Omental fat pad (tissue), 4 donors: ENCODE measurements at places on chromosomes 3 and 15.

GRCh38 chr15:41022487-41023090 is 69.3 kb downstream of the CHAC1 start:
- no peak for DNase-seq

- no peak for DNase-seq
Observed at GRCh38 chr3:72426618-72427397, 421.4 kb downstream of the SHQ1 start.

GRCh38 chr15:67564021-67564967 is 21.8 kb downstream of the MAP2K5 start:
- no peak for DNase-seq

GRCh38 chr3:106822204-106822603 is 555.0 kb upstream of the CCDC54 start:
- no peak for DNase-seq

DNA sequence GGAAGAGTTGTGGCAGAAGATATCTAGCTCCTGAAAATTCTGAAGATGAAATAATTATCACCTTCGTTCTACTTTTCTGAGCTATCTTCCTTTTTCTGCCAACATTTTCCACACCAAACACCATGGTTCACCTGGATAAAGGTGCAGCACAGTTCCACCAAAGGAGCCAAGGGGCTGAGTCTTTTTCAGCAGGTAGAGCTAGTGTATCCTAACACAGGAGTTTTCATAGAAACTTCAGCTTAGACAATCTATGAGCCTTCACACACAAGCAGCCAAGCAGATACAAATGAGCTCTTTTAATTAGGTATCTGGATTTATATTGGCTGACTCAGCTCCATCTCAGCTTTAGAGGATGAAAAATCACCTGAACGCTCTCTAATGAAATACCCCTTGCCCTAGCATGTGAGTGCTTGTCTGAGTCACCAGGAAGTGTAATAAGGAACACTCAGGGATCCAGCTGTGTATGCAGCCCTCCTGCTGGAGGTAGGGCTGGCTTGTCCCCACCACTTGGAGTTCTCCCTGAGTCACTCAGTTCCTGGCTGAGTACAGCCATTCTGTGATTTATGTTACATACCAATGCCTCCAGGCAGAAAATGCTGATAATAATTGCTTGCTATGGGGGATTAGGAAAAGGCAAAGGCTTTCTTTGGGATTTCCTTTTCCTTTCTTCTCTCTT is 385.7 kb downstream of the LSAMP start:
- DNase-seq = no peak

DNA sequence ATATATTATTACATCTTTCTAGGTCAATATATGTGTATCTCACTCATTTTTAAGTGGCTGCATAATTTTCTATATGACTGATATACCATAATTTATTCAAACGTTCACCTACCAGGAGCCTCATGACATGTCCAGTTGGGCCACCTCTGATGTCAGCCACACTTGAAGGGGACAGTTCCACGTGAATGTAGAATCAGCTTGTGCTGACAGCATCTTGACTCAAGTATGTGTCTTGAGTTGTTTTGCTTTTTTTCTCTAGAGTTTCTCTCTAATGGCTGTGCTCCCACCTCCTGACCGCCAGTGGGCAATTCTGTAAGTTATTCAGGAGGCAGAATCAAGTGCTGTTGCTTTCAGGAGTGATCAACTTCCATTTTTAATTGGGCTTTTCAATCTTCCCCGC is 237.9 kb downstream of the NFKBIZ start:
- no peak for DNase-seq

DNA sequence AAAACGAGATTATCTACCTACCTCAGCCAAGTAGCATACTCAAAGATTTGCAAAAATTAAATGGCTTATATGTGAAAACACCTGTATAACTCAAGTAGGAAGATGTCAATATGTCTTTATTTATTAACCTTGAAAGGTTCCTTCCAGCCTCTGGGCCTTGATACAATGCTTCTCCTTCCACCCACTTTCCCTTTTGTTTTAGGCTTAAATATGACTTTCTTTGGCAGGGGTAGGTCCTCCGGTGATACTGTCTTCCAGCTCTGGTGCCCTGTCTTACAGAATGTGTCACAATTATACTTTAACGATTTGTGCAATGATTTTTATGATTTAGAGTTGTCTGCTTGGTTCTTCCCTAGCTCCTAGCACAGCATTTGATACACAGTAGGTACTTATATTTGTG is 4.1 kb downstream of the LINS1 start:
- DNase-seq = no peak

GRCh38 chr3:72776-73175 is 123.8 kb upstream of the CHL1 start:
- DNase-seq = no peak

DNA sequence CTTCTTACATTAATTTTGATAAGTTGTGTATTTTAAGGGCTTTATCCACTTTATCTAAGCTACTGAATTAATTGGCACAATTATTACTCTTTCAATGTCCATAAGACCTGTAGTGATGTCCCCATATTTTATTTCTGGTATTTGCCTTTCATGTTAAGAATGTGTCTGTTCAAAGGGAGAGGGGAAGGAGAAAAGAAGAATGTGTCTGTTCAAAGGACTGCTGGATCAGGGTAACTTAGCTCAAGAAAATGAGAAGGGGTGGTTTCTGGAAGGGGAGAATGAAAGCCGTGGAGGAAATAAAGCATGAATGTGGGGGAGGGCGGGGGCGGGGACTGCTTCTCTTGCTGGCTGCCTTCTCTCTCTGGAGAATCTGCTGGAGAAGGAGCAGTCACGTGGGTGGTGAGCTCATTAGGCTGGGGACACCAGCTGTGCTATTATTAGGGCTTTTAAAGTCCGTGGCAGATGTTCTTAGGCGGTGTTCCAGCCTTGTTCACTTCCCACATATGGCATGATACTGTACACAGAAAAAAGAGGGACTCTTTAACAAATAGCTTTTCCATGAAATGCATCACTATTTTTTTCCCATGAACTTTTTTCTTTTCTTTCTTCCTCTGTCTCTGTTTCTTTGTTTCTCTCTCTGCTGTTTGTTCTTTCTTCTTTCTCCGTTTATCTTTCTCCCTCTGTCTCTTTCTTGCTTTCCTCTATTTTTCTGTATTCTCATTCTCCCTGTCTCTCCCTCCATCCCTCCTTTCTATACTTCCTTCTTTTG is 63.7 kb upstream of the ULK4 start:
- peak; percentile 75 for DNase-seq

GRCh38 chr15:63261311-63261710 is 16.1 kb upstream of the APH1B start:
- no peak for DNase-seq

DNA sequence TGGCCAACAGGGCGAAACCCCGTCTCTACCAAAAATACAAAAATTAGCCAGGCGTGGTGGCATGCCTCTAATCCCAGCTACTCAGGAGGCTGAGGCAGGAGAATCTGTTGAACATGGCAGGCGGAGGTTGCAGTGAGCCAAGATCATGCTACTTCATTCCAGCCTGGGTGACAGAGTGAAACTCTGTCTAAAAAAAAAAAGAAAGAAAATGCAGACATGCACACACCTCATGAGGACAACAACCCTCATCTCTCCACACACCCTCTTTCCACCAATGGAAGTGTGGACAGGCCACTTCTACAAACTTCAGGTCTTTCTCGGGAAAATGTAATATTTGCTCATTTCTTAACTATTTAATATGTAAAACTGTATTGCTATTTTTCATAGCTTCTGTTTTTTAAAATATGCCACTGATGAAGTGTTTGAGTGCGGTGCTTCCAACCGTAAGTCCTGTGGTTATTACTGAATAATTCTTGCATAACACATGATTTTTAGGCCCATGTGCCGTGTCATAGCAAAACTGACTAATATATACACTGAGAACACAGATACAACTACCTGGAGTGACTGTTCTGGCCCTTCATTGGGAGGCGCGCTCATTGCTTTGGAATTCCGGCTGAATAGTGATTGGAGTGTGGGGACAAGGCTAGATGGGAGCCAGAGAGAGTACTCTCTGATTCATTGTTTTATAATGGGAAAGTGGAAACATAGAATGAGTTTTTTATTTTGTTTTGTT is 23.1 kb downstream of the LRRC31 start:
- DNase-seq = no peak

GRCh38 chr3:11076711-11077110 is 77.6 kb upstream of the HRH1 start:
- no peak for DNase-seq

- no peak for DNase-seq
Observed at GRCh38 chr15:34223904-34224596, 766 bp upstream of the EMC4 start.

DNA sequence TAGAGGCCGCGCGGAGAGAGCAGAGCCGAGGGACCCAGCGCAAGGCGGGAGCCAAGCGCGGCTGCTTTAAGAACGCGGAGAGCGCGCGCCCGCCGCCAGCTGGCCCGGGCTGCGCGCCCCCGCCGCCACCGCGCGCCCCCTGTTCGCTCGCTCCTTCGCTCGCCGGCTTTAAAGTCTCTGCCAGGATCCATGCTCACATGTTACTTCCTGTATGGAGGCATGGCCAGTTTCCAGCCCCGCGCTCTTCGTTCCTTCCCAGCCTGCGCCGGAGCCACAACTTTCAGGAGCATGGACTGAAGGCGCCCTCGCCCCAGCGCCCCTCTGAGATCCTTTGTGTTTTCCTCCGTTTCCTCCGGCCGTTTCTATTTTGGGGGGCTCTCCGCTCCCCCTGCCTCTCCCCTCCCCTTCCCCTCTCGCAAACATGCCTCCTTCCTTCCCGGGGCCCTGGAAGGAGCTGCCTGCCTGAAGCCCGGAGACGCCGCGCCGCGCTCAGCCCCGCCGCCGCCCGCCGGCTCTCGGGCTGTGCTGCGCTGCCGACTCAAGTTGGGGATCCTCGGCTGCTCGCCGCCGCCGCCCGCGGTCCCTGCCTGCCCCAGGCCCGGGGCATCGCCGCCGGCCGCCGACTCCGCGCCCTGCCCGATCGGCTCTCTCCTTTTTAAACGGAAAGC is at the start of gene PTPRG:
TSS of gene PTPRG (plus strand) at position 198 of the 668 bp plus-strand sequence. CDS start 717 bp downstream, outside the sequence.
- peak; percentile 41 for DNase-seq

- DNase-seq = no peak
Observed at GRCh38 chr3:37588758-37589157, 272.9 kb upstream of the CTDSPL start.

DNA sequence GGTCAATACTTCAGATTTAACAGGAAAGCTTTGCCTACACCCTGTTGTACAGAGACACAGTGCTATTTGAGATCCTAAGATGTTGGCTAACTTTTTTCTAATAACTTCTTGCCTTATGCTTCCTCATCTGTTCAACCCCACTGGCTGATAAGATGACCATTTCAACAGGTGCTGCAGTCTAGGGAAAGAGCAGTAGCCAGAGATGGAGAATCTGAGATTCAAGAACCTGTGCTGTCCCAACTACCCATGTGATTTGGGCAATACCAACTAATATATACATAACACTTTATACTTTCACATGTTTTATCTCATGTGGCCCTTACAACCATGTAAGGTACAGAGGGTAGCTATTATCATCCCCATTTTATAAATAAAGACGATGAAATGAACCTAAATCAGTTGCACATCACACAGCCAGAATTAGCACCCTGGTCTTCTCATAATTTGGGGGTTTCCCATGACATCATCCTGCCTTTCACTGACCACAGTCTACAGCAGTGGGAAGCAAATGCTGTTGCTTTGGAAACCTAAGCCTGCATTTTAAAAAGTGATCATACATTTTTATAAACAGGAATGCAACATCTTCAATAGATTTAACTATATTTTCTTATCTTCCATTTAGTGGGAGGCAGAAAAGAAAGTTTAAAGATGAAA is 9.7 kb downstream of the TTC23 start:
- no peak for DNase-seq

DNA sequence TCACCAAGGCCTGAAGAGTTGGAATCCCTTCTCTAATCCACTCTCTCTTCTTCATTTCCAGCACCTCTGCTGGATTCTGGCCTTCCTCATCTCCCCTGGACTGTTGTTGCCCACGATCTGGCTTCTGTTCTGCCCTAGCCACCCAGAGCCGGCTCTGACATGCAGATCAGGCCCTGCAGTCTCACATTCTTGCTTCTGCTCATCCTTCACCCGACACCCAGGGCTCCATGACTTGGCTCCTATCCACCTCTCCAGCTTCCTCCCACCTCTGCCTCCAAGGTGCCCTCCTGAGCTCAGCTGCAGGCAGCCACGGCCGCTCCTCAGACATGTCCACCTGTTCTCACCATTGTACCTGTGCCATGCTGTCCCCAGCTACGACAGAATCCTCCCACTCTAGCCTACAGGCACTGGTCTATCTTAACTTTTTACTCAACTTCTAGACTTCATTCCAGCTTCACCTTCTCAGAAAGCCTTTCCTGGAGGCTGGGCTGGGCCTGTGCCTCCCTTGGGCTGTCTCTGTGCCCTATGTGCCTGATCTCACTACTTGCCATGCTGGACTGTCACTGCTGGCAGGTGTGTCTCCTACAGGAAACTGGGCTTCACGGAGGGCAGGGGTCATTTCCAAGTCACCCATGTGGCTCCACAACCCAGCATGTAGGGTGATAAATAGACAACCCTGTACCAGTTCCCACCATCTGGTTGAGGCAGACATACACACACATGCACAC is 16.0 kb upstream of the TBC1D21 start:
- DNase-seq = no peak

DNA sequence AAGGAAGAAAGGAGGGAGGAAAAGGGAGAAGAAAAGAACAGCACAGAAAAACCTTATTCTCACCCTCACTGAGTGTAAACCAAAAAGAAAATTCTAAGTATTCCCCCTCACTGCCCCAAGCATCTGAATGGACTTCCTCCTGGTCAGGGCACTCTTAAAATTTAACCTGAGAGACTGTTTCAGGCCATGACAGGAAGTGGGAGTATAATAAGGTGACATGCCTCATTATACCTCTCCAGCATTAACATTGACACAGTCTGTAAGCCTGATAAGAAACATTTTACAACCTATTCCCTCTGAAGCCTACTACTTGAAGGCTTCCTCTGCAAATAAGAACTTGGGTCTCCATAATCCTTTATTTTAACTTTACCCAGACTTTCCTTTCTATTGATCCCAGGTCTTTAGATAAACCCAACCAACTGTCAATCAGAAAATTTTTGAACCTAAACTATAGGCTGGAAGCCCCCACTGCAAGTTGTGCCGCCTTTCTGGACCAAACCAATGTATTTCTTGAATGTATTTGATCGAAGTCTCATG is 41.7 kb downstream of the SLCO2A1 start:
- DNase-seq = no peak

DNA sequence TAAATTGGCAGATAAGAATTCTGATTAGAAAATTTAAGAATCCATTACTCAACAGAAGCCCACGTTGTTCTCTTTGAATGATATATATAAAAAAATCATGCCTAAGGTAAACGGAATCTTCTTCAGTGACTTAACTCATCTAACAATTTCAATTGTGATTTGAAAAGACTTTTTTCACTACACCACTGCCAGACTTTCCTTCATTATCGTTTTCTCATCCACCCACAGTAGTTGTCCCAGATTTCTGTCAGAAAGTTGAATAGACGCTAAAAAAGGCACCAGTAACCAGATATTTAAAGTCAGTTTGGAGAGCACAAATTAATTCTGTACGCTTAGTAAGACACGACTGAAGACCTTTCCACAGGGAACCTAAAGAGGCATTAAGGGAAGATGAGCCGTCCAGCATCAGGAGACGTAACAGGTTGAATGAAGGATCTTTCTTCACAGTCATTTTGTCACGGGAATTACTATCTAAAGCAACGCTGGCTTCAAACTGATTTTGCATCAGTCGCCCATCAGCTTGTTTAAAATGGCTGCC is 1.3 kb downstream of the HIGD1A start:
- DNase-seq = no peak
